ENCODE measurements at places on chromosomes 6 and 20. TPM values are rescaled to one million over a fixed set of nuclear protein-coding genes. Genes with fewer than 3 reads are reported as not detected.

CDH4 gene
- 0.05 TPM for polyA plus RNA-seq

TMEM170B gene
- 3.3 TPM for polyA plus RNA-seq

TSPO2 gene
- polyA plus RNA-seq = not detected

FOXA2 gene
- polyA plus RNA-seq = 15.5 TPM

REM1 gene
- 0.86 TPM for polyA plus RNA-seq

ZSCAN31 gene
- 9.1 TPM for polyA plus RNA-seq

MARCKS gene
- 35.2 TPM for polyA plus RNA-seq

CST4 gene
- not detected for polyA plus RNA-seq

ULBP2 gene
- polyA plus RNA-seq = not detected

KCNG1 gene
- 0.30 TPM for polyA plus RNA-seq

POU5F1 gene
- 4.9 TPM for polyA plus RNA-seq

OPN5 gene
- polyA plus RNA-seq = not detected

FAM50B gene
- 7.3 TPM for polyA plus RNA-seq

Measured in adipose tissue (tissue), 3 donors.